ENCODE measurements at places on chromosomes 1 and 21.
A peak's percentile ranks its signal among the peaks of the same experiment; 100 is the strongest.

DNA sequence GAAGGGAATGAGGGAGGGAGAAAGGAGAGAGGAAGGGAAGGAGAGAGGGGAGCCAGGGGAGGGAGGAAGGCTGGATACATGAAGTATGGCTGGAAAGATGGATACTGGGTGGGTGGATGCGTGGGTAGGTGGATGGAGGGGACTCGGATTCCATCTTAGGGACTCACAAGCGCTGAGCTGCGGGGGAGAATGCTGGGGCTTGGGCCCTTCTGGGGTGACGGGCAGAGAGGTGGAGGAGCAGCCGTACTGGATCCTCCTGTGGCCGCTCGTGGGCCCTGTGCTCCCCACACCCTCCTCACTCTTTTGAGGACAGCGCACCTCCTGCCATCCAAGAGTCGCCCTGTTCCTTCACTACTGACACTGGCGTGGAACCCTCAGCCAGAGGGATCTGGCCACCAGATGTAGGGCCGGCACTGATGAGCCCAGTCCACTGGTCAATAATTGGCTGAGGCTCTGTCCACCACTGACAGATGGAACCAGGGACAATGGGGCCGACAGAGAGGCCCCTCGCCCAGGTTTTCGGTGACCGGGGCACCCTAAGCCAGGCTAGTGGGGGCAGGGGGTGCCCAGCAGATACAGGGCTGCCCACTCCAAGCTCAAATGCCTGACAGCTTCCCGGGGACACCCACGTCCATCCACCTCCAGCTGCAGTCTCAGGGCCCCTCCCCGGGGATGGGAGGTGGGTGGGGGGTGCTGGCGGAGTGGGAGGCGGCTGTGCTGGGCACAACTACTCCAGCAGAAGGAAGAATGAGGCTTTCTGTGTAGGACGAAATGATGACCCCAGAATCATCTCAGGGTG, 4.4 kb upstream of the ACTRT2 start:
- no peak for DNase-seq

DNA sequence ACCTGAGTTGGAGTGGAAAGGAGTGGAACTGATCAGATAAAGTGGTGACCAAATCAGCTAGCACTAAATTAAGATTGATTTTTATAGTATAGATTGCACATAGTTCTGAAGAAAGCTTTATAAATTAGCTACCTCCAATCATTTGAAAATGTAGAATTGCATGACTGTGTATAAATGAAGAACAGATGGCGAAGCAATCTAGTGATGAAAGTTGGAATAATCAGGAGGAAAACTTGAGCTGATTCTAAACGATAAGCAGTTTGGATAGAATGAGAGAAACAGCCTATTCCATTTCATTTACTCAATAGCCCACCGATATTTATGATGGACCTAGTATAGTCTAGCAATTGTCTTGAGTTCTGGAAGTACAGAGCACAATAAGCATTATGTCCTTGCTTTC, 661.5 kb downstream of the PLA2G4A start:
- DNase-seq = no peak

DNA sequence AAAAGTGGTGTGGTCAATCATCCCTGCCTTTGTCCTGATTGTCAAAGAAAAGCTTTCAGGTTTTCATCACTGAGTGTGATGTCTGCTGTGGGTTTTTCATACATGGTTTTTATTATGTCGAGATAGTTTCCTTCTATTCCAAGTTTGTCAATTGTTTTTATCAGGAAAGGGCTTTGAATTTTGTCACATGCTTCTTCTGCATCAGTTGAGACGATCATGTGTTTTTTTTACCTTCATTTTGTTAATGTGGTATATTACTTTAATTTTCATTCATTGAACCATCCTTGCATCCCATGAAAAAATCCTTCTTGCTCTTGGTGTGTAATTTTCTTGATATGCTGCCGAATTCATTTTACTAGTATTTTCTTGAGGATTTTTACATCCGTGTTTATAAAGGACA, 15.5 kb downstream of the PRKCZ start:
- no peak for DNase-seq

DNA sequence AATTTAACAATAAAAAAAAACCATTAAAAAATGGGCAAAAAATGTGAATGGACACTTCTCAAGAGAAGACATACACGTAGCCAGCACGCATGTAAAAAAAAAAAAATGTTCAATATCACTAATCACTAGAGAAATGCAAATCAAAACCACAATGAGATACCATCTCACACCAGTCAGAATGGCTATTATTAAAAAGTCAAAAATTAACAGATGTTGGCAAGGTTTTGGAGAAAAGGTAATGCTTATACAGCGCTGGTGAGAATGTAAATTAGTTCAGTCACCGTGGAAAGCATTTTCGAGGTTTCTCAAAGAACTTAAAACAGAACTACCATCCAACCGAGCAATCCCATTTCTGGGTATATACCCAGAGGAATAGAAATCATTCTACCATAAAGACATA, 1091.5 kb upstream of the B3GALT2 start:
- no peak for DNase-seq

DNA sequence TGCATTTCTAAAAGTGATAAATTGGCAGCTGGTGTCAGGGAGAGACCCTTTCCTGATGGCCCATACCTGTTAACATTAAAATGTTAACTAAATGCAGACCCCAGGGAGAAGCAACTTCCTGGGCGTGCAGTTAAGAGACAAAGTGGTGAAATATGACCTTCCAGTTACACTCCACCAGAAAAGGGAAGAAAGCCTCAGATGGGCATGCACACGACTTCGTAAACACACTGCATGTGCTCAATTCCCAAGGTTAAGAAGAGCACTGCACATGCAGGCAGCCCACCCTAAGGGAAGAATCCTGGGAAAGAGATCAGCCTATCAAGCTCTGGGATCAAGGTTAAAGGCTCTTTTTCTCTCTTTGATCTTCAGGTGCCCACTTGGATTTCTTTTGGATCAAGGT, 9.7 kb upstream of the GBP6 start:
- DNase-seq = no peak

DNA sequence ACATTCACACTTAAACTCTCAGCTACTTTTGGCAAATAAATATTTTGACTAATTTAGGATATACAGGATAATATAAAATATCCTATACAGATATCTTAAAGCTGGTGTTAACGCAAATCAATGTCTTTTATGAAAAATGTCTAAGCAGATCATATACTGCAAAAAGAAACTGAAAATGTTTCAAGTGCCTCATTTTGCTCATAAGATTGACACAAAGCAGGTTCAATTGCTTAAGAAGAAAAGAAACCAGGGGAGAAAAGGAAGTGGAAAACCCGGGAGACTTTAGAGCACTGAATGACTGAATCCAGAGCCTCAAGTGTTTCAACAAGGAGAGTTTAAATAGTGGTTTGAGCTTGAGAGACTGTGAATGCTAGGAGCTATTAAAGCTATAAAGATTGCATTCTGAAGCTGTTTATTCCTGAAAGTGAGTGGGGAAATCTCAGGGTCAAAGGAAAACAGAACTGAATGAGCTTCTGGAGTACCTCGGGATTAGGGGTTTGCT, 1943.0 kb downstream of the MRPL39 start:
- no peak for DNase-seq

DNA sequence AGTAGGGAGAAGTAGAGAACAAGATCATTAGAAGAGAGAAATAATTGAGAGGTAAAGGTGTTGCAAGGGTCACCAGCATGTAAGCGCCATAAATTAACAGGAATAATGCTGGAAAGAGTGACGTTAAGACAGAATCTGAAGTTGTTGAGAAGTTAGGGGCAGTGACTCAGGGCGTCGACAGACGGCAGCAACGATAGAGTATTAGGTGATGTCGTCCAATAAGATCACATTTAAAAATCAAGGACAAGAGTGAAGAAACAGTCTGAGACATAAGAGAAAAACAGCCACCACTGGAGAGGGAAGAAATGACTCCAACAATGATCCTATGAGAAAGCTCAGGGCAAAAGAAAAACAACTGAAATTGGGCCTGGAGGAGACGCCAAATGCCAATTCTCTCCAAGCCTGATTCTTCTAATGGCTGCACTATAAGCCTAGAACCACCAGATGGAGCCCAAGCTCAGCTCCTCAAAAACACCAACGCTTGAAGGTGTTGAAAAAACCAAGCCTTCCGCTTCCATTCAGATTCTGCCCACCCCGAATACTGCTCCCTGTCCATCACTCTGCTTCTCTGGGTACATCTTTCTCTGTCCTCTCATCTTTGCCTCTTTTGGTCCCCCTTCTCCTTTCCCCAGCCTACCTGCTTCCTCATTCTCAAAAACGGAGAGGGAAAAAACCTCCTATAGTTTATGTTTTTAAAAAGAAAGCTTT, 70.0 kb downstream of the LUZP1 start:
- DNase-seq = peak; percentile 75

GRCh38 chr1:59412718-59413326, 115.9 kb downstream of the FGGY start:
- DNase-seq = no peak

- no peak for DNase-seq
Measured at GRCh38 chr1:41936107-41936506, 17.4 kb upstream of the HIVEP3 start.

Measured in left kidney (tissue), 8 donors.